ENCODE measurements at places on chromosomes 5 and 9. TPM values are rescaled to one million over a fixed set of nuclear protein-coding genes. Genes with fewer than 3 reads are reported as not detected.

- DNase-seq: no peak
Measured at GRCh38 chr5:44245935-44246334, 143.3 kb downstream of the FGF10 start.

GRCh38 chr5:36777105-36777757 lies 99.3 kb upstream of the NIPBL start:
- DNase-seq: no peak

- no peak for DNase-seq
Measured at GRCh38 chr5:81633471-81633870, 117.4 kb downstream of the SSBP2 start.

DNA sequence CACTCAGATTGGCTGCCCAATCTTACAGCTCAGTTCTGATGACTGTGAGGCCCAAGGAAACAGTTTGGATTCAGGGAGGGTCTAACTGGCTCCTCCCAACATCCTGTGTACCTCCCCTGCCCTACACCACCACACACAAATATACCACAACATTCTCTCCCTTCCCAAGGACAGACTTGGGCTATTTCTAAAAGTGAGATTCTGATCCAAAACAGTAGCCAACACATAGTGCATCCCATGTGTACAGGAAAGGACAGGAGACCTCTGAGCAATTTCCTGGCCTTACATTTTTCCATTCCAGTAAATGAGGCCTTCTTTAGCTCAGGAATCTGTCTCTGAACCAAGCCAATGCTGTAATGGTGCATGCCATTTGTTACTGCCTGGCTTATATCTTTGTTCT lies 20.8 kb downstream of the ZNF366 start:
- no peak for DNase-seq

DNA sequence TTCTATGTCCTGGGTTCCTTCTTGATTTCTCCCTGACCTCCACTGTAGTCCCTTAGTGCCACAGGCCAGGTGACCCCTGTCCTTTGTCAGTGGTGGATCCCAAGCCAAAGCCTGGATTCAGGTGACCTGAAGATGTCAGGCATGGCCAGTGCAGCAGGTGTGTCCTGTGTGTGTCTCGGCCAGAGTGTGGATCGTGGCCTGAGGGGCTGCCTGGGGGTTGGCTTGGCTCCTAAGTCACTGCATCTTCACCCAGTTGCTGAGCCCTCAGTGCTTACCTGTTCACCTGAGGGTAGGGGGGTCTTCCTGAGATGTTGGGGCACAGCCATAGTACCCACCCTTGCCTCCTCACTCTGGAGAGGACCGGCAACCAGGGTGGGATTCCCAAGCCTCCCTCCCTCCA lies 61.8 kb upstream of the PITX1 start:
- DNase-seq: no peak

GRCh38 chr5:154767576-154767975 lies 12.4 kb downstream of the LARP1 start:
- no peak for DNase-seq

DNA sequence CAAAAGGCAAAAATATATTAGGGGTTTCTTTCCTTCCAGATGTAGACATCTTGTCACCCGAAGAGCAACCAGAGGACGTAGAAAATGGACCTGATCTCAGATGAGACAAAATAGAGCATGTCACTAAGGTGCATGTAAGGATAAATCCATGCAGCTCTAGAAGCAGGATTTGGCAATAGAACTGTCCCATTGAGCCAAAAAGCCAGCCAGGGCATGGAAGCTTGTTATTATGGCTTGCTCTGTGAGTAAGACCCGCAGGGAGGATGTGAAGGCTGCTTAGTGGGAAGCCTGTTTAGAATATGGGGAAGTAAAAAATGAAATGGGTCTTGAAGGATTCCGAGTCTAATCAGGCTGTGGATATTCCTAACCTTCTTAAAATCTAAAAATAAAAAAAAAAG lies 165.6 kb upstream of the MPDZ start:
- DNase-seq: no peak

DNA sequence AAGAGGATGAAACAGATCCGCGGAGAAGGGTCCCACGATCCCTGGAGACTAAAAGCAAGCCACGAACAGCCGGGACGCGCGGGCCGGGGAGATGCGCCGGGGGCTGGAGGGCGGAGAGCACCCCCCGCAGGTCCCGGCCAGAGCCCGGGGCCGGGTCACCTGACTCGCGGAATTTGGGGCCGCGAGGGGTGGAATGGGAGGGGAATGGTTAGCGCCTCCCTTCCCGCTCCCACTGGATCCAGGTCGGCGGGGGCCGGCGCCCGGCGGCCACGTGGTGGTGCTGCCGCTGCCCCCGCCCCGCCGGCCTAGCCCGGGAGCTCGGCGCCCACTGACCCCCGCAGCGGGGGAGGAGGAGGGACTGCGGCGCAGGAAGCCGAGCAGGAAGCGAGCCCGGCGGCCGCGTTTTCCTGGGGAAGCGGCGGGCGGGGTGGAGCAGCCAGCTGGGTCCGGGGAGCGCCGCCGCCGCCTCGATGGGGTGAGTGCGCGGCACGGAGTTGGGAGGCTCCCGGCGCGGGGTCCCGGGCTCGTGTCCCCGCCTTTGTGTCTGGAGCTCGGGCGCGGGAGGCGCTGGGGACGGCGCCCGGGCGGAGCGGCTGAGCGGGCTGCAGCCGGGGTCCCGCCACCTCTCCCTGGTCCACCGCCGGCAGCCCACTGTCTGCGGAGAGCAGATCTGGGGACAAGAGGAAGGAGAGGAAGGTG lies at the start of gene RAI14:
Gene RAI14 (plus strand): TSS at position 328 of the 699 bp plus-strand sequence. CDS start 30,592 bp downstream, outside the sequence.
- peak; percentile 87 for DNase-seq

DNA sequence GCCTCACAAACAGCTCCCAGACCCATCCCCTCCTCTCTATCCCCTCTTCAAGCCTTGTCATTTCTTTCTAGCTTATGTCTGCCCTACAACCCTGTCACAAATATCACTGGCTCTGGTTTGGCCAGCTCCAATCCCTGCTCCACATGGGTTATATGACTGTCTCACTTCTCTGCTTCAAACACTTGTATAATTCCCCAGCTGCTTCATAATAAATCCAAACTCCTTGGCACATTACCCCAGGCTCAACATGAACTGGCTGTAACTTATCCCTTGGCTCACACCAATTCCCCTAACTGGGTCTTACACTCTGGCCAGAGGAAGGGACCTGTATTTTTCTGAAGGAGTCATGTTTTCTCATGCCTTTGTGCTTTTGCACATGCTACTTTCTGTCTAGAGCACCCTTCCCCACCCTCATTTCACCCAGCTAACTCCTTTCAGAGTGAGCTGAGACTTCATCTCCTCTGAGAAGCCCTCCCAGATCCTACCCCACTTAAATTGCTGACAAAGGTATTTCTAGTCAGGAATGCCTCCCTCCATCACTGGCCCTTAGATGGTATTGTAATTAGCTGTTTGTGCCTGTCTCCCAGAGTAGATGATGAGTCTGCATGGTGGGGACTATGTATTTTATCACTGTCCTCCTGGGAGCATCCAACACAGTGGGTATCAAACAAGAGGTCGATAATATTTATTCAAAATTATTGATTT lies 5.3 kb downstream of the PRXL2C start:
- DNase-seq: no peak

- DNase-seq: no peak
Measured at GRCh38 chr5:149795360-149795759, 65.2 kb downstream of the PPARGC1B start.

GRCh38 chr5:178201927-178202235 lies 2.5 kb upstream of the HNRNPAB start:
- DNase-seq: no peak

DNA sequence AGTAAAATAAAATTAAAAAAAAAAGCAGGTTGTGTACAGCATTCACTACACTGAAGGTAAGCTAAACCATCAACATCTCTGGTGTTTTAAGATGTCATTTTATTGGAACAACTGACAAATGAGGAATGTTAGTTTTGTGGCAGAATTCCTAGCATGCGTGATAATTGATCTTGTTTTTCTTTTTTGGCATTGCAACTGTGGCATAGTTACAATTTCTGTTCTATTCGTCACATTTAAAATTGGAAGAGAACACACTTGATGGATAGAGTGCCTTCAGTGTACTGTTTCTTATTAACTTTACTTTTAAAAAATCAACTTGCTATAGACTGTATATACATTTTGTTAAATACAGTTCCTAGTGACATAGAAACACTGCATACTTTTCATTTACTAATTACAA lies 43.6 kb upstream of the TNFSF15 start:
- no peak for DNase-seq

GRCh38 chr9:75185585-75186170 lies 97.4 kb downstream of the OSTF1 start:
- no peak for DNase-seq

GRCh38 chr5:106875591-106876297 lies 795.0 kb downstream of the EFNA5 start:
- DNase-seq: no peak

GRCh38 chr5:158133369-158133768 lies 274.4 kb upstream of the CLINT1 start:
- DNase-seq: no peak

- DNase-seq: peak; percentile 50
Measured at GRCh38 chr5:160240350-160240749, 11.0 kb downstream of the FABP6 start.

GRCh38 chr5:126875303-126875785 lies 98.4 kb downstream of the LMNB1 start:
- no peak for DNase-seq

DNA sequence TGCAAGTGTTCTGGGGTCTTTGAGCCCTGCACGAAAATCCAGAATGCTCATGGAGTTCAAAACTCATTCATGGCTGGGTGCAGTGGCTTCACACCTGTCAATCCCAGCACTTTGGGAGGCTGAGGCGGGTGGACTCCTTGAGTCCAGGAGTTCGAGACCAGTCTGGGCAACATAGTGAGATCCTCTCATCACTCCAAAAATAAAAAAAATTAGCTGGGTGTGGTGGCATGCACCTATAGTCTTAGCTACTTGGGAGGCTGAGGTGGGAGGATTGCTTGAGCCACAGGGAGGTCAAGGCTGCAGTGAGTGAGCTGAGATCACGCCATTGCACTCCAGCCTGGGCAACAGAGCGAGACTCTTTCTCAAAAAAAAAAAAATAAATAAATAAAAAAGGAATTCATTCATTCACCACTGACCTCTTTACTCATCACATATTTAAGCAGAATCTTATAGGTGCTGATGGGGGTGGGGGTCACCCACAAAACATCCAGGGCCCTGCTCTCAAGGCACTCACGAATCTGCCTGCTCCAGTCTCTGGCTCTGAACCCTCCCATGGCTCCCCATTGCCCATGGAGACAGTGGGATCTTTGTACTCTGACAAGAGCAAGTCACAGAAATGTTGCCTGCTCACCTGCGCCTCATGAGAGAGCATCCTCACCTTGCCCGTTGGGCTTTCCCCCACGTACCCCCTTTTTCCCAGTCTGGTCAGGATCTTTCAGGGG lies 76.7 kb upstream of the IER5L start:
- no peak for DNase-seq

GRCh38 chr9:133664173-133665050 lies 28.2 kb downstream of the DBH start:
- no peak for DNase-seq

- no peak for DNase-seq
Measured at GRCh38 chr5:74200560-74200959, 440.0 kb downstream of the ENC1 start.

- no peak for DNase-seq
Measured at GRCh38 chr5:109328626-109329025, 81.1 kb downstream of the PJA2 start.

DNA sequence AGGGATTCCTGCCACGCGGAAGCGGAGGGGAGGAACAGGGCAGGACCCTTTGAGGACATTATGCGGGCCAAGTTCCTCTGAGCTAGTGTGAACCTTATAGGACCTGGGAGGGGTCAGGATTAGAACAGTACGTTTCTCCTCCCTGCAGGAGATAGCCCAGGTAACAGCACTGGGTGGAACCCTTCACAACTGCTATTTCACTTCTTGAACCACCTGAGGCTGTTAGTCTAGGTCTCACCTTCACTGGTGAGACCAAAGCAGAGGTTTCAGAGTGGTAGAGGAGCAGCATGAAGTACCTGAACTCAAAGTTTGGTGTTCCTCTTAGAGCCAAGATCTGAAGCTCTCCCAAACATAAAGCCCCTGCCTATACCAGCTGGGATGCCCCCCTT lies 832 bp downstream of the EIF4EBP3 start:
- no peak for DNase-seq

DNA sequence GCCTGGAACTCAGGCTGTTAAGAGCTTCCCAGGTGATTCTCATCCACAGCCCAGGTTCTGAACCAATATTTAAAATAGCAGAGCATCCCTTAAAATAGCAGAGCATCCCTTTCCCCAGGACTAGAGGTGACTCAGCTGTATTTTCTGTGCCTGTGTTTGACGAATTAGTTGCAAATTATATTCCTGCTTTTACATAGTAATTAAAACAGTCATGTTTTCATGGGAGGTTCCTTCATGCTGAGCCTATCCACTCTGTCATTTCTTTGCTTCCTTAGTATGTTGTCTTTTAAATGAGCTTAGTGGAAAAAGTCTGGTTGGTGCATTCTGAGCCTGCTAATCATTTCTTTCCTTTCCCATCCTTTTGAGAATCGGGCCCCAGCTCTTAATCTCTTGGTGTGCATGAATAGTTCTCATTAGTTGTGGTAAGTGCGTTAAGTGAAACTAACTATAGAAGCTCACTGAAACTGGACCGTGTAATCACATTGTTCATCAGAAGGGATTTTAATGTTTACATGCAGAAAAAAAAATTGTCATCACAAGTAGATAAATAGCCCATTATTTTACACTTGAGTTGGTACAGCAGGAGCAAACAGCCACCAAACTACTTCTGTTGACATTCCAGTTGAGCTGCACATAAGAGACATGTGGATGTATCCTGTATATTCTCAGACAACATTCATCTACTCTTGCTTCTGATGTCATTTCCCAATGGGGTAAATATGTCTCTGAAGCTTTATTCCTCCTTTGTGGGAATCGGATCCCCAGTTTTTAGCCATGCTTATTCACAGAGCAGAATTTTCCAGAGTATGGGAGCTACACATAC lies 596.9 kb upstream of the WWC1 start:
- no peak for DNase-seq

GRCh38 chr9:107246259-107247254 lies 36.5 kb upstream of the RAD23B start:
- no peak for DNase-seq

SLC36A3 gene
- total RNA-seq: not detected

SARDH gene
- total RNA-seq: 7.6 TPM

DNAI1 gene
- not detected for total RNA-seq

ZNF169 gene
- total RNA-seq: not detected

CDH12 gene
- total RNA-seq: not detected

FAM200C gene
- 8.3 TPM for total RNA-seq

CLTB gene
- 70.3 TPM for total RNA-seq

WNT8A gene
- total RNA-seq: not detected

COL23A1 gene
- total RNA-seq: 1.2 TPM

ITGA1 gene
- 9.6 TPM for total RNA-seq

FAM169A gene
- 2.0 TPM for total RNA-seq

SVEP1 gene
- 1.8 TPM for total RNA-seq

Data from Caki2 (cell line).